ENCODE measurements at places on chromosomes 3 and 15.
A peak's percentile ranks its signal among the peaks of the same experiment; 100 is the strongest.

DNA sequence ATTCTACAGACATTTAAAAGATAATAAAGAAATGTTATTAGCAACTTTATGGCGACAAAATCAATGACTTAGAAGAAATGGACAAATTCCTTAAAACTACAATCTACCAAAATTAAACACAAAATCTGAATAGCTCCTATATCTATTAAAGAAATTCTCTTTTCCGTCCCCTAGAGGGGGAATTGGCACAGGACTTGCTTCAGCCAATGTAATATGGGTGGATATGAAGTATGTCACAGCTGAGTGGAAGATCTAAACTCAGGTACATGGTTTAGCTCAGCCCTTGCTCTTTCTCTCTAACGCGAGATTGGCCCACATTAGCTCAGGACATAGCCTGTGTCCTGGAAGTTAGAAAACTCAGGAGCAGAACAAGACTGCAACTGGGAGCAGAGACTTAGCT lies 79.3 kb downstream of the DNAH12 start:
- DNase-seq: no peak

- DNase-seq: no peak
Observed at GRCh38 chr3:54600441-54601204, 327.2 kb downstream of the LRTM1 start.

- no peak for DNase-seq
Observed at GRCh38 chr15:43268111-43269105, 1.7 kb upstream of the TGM5 start.

DNA sequence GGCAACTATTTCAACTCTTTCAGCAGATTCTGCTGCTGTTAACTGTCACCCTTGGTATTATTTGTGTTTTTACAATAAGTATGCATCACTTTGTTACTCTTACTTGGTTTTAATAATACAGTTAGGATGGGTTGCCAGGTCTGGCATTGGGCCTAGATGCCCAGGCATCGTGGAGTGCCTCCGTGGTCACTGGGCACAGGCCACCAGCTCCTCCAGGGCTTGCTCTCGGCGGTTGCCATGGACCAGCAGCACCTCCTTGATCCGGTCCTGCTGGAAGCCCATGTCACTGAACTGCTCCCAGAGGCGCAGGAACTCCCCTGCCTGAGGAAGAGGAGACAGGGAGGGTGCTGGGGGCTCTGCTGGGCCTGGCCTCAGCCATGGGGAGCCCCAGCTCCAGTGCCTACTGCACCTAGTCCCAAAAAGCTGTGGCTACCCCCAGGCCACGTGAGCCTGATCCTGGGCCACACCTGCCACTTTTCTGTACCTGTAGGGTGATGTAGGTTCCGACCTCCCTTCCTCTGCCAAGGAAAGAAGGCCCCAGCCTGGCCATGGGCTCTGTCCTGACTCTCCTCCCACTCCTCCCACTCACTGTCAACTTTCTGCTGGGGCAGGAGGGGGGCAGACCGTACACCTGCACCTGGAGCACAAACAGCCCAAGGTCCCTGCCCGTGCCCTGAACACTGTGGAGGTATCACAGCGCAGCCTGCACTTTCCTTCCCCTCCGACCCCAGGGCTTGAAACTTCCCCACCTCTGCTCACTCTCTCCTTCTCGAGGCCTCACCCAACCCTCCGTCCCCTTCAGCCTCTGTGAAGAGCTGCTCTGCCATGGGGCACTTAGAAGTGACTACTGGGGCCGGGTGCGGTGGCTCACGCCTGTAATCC lies 16.6 kb downstream of the KBTBD13 start:
- DNase-seq: no peak

DNA sequence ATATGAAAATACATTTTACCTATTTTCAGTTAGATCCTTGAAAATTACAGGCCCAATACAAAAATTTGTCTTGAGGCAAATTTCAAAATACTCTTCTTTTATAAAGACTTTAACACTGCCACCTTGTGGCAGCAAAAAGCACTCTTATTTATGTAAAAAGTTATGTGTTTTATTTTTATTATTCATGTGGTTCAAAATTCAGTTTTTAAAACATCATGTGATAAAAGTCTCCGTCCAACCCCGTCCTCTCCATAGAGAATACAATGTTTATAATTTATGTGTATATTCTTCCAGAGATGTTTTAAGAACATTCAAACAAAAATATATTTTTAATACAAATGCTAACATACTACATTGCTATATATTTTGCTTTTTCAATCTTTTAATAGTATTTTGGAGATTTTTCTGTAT lies 36.9 kb upstream of the TRIM59 start:
- DNase-seq: no peak

GRCh38 chr15:70742928-70743327 lies 20.4 kb downstream of the UACA start:
- no peak for DNase-seq

GRCh38 chr3:146464005-146464595 lies 5.3 kb downstream of the PLSCR2 start:
- DNase-seq: no peak

DNA sequence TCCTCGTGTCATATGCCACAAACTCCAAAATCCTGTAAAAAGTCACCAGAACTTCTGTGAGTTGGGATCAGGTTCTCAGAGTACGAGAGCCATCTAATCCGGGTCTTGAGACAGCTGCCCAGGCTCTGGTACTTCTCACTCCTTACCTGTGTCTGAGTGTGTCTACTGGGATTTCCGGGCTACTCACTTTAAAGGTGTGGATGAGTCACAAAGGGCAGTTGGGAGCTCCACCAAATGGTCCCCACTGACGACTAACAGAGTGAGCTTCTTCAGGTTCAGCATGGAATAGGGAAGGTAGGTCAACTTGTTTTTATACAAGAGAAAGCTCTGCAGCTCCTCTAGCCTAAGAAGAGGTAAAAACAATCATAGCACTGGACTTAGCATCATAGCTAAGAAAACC lies 29.5 kb downstream of the RTP3 start:
- no peak for DNase-seq

DNA sequence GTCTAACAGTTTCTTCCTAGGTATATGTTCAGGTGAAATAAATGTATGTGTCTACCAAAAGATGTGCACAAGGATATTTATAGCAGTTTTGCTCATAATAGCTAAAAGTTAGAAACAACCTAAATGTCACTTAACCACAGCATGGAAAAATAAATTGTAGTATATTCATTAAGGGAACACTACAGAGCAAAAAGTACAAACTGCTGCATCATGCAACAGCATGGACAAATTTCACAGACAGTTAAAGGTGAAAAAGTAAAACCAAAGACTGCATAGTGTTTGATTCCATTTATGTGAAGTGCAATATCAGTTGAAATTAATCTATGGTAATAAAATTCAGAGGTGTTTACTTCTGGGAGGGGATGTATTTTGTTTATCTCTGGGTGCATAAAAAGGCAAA lies 62.5 kb downstream of the FBXL2 start:
- no peak for DNase-seq

- no peak for DNase-seq
Observed at GRCh38 chr3:118548434-118548833, 486.2 kb downstream of the IGSF11 start.

GRCh38 chr15:73268457-73268856 lies 100.3 kb downstream of the HCN4 start:
- DNase-seq: no peak

- DNase-seq: no peak
Observed at GRCh38 chr3:151875759-151876158, 2.3 kb downstream of the SUCNR1 start.

DNA sequence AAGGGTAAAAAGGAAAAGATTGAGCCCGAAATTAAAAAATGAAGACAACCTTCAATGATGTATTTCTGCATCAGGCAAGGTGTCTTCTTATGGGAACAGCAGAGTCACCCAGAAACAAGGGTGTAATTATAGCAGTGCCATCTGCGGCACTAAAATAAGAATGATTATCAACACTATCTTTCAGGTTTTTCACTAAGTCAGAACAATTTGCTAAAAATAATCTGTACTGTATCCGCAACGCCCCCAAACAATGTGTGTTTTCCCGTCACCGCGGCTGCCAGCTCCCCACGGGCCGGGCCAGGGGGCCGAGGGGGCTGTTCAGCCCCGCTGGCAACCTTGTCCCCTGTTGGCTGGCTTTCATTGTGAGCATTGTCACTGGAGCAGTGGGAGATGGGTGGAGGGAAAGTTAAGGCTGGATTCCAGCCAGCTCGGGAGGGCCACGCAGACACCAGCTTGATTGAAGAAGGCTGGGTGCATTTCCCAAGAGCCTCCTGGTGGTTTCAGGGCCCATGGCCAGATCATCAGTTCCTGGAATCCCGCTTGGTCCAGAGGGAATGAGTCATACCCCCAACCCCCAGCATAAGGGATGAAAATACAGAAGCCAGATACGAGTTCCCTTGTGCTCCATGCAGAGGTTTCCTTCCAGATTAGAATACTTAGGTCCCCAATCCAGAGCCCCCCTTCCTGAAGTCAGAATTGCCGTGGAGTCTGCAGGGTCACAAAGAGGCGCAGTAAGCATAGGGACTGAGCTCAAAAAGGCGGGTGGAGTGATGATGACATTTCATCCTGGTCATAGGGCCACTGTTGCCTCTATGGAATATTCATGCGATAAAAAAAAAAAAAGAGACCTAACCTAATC lies 90.2 kb upstream of the KLF13 start:
- DNase-seq: peak; percentile 46

- no peak for DNase-seq
Observed at GRCh38 chr3:4850211-4850927, 128.9 kb upstream of the BHLHE40 start.

DNA sequence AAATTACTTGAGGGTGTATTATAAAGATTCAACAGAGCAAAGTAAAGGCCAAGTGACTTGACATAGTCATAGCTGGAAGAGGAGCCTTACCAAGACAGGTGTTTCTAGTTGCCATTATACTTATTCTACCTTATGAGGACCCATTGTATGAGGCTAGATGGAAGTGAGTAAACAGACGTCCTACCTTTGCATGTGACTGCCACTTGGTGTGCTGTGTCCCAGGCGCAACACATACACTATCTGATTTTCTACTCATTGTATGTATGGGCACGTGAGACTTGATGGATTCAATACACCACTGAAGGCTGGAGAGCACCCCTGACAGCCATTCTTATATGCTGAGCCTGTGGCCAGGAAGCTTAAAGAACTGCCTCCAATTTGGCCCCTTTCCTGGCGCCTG lies 40.5 kb downstream of the BOC start:
- no peak for DNase-seq

DNA sequence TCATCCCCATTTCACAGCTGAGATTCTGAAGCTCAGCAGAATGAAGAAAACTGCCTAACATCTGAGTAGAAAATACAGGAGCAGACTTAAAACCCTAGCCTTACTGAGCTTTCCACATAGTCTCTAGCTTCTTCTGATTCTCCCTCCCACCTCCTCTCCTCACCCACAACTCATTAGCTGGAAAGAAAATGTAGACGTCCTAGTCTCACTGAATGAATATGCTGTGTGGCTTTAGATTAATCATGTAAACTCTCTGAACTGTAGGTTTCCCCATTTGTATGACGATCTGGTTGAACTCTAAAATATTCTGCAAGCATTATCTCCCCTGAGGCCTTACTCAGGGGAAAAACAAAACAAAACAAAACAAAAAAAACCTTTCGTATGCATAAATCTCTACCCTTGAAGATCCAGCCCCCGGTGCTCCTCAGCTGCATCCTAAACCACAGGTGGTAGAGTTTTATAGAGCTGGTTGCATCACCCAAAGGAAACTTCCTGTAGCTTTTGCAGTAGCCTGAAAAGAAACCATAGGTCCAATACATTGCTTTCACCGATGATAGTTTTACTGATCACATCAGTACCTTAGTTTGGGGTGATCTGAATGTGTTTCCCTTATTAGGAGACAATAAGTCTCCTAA lies 40.6 kb downstream of the FOXB1 start:
- no peak for DNase-seq

DNA sequence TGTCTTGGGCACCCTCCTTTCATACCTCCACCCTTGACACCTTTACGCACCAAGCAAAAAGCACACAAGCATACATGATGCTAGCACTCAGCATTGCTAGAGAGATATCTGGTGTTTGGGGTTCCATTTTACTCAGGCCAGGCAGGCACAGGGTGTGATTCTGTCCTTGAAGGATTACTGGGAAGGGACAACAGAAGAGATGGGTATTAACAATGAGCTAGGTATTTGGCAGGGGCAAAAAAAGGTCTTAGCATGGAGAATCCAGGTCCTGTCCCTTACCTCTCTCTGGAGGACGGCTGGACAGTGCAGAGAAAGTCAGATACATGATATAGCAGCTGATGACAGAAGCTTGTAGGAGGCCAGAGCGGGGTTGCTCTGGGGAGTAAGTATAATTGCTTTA lies 3.5 kb downstream of the SERINC4 start:
- DNase-seq: no peak

DNA sequence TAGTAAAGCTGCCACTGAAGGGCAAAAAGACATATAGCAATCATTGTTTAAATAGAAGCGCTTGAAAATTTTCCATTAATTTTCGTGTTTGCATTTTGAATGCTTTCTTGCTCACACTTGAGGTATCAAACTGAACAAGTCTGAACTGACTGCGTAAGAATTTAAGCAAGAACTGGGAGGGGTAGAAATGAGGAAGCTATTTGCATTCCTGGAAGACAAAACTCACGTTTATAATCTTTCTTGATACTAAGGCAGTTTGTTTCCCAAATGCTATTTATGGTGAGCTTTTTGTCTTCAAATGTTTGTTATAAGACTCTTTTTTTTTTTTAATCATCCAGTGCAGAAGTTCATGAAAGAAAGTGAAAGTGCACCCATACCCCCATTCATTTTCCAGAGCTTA lies 499.8 kb upstream of the TPRG1 start:
- no peak for DNase-seq

GRCh38 chr3:54384279-54384678 lies 261.9 kb downstream of the CACNA2D3 start:
- DNase-seq: no peak

GRCh38 chr3:108320746-108321350 lies 24.5 kb downstream of the HHLA2 start:
- no peak for DNase-seq

GRCh38 chr15:75131269-75131643 lies 70.4 kb upstream of the C15orf39 start:
- no peak for DNase-seq

DNA sequence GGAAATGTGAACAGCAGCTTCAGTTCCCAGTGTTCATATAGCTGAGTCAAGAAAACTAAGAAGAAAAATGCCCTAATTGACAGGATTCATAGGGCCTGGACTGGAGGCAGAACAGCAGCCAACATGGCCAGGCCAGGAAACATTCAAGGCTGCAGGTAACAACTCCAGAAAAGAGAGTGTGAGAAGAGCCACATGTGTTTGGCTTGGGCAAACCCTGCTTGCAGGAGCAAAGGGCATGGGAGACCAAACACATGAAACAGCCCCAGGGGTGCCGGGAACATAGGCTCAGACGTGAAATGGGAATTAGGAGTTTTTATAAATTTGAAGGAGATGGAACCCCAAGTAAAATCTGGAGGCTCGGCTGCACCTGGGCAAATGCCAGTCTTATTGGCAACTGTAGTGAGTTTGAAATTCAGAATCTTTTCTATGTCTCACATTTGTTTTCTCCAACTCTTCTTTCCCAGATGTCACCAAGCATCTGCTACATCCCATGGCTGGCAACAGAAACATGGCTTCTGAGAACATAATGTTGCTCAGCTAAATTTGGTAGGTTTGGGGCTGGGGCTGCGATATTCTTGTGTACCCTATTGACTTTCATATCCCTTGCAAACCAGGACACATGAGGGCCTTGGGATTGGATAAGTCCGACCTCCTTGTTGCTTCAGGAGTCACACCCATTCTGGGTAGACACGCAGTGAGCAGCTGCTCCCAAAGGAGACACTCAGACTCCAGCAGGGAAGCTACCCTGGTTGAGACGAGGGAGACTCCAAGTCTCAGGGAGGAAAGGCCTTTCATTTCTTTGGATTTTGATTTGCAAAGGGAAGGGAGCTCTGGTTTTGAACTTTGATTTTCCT lies 98.9 kb upstream of the CLSTN2 start:
- no peak for DNase-seq

- DNase-seq: no peak
Observed at GRCh38 chr3:123287051-123287961, 85.6 kb downstream of the SEC22A start.

Measured in substantia nigra (tissue), 51 donors.